ENCODE measurements at places on chromosomes 2 and 18.

- DNase-seq: no peak
These were observed 550.1 kb downstream of the SPAG16 start for GRCh38 chr2:213834331-213834730.

- DNase-seq: no peak
These were observed 33.1 kb downstream of the MBD2 start for GRCh38 chr18:54191352-54191751.

DNA sequence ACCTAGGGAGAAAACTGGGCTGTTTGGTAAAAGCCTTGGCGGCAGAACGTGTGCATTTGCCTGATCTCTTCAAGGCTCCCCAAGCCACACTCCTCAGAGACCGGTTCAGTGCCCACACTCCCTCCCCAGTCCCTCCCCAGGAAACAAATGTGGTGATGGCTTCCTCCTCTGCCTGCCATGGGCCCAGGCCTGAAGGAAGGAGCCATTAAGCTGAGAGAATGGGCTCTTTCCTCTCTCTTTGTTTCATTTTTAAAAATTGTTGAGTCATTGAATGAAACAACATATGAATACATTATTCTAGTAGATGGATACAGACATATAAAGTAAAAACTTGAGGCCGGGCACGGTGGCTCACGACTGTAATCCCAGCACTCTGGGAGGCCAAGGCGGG lies 50.6 kb upstream of the YWHAQ start:
- no peak for DNase-seq

DNA sequence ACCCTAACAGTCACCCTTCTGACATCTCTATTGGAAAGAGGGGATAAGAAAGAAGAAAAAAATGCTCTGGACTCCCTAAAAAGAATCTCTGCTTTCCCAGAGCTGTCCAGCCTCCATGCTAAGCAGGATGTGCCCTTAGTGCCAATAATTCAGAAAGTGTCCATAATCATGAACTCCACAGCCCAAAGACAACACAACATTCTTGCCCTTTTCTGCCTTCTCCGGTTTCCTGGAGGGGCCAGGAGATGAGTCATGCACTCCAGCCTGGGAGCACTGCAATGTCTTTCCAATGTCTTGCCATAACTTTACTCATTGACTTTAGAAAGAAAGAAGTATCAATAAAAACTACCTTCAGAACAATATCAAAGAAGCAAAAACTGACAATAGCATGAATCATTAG lies 44.0 kb downstream of the KLF7 start:
- DNase-seq: no peak

- DNase-seq: peak; percentile 61
These were observed 108.4 kb upstream of the TTN start for GRCh38 chr2:178915423-178916173.

- DNase-seq: no peak
These were observed 104.2 kb upstream of the MSH2 start for GRCh38 chr2:47298771-47299170.

GRCh38 chr2:28391564-28392296 lies 928 bp upstream of the FOSL2 start:
- peak; percentile 73 for DNase-seq

GRCh38 chr2:242030226-242030575 lies 160.7 kb downstream of the RTP5 start:
- no peak for DNase-seq

- no peak for DNase-seq
These were observed 10.8 kb downstream of the IL36B start for GRCh38 chr2:113041871-113042270.

DNA sequence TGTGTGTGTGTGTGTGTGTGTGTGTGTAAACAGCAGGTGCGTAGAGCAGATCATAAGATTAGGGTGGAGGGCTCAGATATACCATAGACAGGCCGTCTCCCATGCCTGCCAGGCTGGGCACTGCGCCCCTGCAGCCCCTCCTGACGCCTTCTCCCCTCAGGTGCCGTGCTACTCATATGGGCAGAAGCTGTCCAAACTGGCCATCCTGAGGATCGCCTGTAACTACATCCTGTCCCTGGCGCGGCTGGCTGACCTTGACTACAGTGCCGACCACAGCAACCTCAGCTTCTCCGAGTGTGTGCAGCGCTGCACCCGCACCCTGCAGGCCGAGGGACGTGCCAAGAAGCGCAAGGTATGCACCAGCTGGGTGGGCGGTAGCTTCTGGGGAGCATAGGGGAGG lies 10.0 kb downstream of the ATOH8 start:
- DNase-seq: peak; percentile 74

GRCh38 chr2:30649278-30649677 lies 158.0 kb downstream of the CAPN13 start:
- DNase-seq: no peak

GRCh38 chr18:34911661-34912384 lies 129.4 kb upstream of the MAPRE2 start:
- no peak for DNase-seq

DNA sequence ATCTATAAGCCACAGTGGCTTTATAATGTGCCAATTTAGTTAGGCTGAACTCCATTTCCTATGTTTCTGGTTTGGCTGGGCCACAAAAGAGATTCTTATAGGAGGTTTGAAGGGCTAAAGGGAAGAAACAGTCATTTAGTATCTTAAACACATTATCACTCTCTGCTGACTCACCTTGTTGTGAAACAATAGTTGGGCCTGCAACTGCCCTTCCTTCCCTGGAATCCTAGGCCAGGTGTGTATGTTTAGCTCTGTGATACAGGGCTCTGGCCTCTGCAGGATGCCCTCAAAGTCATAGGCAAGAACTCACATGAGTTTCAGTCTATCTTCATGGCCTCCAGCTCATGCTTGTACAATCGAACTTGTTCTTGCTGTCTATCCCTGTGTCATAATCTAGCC lies 400.0 kb upstream of the CELF4 start:
- DNase-seq: no peak

DNA sequence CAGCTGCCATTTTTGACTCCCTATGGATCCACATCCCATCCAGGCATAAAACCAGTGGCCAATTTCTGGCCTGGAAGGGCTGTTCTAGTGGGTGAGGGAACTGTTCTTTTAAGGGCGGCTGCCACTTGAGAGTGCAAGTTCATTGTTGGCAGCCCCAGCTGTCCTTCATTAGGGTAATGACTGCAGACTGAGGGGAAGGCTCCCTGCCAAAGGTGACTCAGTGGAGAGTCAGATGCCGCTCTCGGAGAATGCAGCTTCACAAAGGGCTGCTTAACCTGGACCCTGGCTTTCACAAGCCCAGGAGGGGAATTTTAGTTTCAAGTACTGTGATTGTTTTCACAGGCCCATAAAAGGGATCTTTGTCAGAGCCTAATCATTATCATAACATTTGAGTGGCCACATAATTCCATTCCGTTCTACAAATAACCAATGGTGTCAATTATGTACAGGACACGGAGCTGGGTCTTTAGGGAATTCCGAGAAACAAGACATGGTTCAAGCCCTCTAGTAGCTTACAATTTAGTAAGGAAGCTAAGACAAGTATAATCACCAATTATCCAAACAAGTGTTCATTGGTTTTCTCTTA lies 235.7 kb downstream of the CDCA7 start:
- no peak for DNase-seq

DNA sequence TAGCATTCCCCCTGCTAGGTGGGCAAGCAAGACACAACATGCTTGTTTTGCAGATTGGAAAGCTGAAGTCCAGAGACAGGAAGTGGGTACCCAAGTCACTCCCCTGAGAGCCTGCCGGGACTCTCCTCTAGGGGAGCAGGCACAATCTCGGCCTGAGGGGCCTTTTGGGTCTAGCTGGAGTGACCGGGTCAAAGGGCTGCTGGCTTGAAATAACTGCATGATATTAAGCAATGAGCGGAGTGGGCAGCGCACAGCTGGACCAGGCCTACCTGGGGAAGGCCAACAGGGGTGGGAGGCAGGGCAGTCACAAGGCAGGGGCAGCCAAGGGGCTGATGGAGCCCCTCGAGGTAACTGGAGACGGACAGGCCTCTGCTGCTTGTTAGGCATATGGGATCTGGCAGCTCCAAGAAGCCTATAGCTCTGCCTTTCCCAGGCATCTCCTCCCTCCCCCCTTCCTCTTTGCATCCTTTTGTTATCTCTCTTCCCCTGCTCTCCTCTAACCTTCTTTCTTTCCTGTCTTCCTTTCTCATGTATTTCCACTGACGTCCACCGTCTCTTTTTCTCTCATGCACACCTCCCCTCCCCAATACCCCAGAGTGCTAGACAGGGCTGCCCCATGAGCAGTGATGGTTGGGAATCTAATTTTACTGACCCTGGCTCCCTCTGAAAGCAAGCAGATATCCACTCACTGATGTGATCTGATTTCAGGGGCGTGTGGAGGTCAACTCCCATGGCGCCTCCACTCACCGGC lies 237.5 kb downstream of the LOXHD1 start:
- no peak for DNase-seq

DNA sequence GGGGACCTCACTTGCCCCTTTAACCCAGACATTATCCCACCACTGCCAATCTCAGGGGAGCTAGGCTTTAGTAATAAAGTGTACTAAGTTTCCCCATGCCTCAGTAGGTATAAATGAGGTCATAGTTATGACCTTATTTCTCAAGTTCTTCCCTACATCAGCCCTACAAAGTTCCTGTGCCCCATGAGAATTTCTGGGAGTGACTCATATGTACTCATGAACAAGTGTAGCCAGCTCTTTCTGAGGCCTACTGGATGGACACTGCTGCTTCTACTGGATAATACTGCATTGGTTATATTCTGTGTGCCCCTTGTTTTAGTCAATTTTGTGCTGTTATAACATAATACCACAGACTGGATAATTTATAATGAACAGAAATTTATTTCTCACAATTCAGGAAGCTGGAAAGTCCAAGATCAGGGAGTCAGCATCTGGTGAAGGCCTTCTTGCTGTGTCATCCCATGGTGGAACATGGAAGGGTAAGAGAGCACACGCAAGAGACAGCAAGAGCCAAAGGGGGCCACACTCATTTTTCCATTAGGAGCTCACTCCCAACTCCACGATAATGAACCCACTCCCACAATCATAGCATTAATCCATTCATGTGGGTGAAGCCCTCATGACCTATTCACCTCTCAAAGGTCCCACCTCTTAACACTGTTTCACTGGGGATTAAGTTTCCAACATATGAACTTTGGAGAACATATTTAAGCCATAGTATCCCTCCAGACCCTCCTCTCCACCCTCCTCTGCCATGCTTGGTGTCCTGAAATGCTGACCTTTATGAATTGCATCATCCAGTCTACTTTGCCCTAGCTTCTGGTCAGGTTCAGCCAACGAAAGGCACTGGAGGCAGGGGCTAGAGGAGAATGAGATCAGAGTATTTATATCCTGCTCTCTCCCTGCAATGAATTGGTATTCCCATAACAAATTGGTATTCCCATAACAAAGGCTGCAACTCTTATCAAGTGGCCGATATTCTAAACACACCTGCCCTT lies 25.4 kb upstream of the ST3GAL5 start:
- no peak for DNase-seq

- no peak for DNase-seq
These were observed 650.9 kb downstream of the CCDC85A start for GRCh38 chr2:56834686-56835085.

GRCh38 chr18:48017635-48018034 lies 87.2 kb upstream of the SMAD2 start:
- no peak for DNase-seq

DNA sequence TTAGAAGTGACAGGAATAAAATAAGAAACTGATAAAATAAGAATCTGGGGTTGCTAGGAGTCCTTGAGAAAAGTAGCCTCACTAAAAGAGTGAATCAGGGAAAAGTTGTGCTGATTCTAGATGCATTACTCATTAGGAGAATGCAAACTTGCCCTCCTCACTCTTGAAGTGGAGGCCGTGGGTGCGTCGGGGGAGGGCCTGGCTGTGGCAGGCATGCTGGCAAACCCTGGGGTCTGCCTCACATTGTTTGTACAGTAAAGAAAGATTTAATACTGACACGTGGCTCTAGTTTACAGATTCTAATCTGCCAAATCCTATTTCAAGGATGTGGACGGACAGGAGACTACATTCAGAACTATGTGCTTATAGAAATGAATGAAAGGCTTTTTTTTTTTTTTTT lies 41.9 kb downstream of the TANC1 start:
- DNase-seq: peak; percentile 82

- DNase-seq: peak; percentile 93
These were observed at the start of gene KIF1A for GRCh38 chr2:240819858-240820606. TSS of gene KIF1A (minus strand) at chr2:240820219. CDS start at chr2:240797752, 22,467 bp downstream.

DNA sequence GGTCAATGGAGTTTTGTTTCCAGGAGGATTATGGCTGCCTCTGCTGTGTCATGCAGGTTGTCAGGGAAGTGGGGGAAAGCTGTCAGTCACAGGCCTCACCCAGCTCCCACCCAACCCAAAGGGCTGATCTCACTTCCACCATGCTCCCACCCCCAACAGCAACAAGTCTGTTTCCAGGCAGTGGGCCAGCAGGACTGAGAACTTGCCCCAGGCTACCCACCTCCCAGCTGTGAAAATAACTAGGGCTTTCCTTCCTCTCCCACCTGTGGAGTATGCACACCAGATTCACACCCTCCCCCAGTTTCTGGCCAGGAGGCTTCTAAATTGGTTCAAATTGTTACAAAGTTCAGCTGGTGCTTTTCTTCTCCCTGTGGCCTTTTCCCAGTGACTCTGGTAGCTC lies 95.6 kb upstream of the ACVR1 start:
- no peak for DNase-seq

DNA sequence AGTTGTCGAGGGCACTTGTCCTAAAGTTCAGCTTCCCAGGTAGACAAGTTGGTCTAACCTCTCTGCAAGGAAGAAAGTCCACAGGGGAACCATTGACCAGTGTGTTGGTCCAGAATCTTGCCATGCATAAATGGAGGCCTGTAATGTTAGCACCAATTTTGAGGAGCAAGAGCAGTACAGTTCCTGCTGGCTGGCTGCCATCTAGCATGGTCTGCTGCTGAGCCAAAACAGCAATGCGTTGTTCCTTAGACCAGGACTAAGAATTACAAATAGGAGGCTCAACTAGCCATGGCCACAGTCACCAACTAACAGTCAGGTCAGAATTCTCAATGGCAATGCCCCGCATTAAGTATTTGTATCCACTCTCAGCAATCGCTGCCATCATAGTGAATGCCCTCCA lies 72.8 kb upstream of the WIPF1 start:
- DNase-seq: no peak

Data from NCI-H82 (cell line).